ENCODE measurements at places on chromosomes 12 and 14.

DNA sequence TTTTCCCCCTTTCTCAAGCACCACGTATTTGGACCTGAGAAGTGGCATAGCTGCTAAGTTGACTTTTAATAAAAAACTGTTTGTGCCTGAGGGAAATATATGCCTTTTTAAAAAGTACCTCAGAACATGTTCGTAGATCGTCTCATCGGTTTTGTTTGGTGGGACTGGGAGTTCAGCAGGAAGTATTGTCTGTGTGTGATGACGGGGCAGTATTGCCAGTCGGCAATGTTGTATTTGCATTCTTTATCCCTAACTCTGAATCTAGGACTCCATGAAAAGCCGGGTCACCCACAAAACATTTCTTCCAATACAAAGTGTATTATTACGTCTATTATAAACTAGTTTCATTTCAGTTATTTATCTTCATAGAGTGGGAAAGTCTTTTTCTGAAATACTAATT lies 19.7 kb upstream of the FGD4 start:
- DNase-seq = no peak

- no peak for DNase-seq
These were observed 179.6 kb upstream of the LMO3 start for GRCh38 chr12:16785524-16785923.

- DNase-seq = no peak
These were observed 174.6 kb downstream of the SRGAP1 start for GRCh38 chr12:64019101-64019500.

- no peak for DNase-seq
These were observed 83.5 kb downstream of the SLC25A47 start for GRCh38 chr14:100406505-100407131.

DNA sequence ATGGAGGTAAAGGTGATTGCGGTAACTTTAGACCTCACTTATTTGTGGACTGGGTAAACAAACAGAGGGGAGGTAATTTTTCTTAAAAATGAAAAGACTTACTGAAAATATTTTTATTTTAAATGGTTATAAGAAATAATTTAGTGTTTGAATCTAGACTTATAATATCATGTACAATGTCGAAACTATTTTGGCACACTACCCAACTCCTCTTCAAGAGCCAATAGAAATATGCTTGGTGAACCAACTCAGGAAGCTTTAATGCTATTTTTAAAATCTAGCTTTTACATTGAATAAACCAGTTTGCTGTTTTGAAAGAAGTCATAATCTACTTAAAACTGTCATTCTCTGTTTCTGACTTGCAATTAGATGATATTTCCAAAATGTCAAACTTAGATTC lies 175.8 kb upstream of the NPAS3 start:
- no peak for DNase-seq

DNA sequence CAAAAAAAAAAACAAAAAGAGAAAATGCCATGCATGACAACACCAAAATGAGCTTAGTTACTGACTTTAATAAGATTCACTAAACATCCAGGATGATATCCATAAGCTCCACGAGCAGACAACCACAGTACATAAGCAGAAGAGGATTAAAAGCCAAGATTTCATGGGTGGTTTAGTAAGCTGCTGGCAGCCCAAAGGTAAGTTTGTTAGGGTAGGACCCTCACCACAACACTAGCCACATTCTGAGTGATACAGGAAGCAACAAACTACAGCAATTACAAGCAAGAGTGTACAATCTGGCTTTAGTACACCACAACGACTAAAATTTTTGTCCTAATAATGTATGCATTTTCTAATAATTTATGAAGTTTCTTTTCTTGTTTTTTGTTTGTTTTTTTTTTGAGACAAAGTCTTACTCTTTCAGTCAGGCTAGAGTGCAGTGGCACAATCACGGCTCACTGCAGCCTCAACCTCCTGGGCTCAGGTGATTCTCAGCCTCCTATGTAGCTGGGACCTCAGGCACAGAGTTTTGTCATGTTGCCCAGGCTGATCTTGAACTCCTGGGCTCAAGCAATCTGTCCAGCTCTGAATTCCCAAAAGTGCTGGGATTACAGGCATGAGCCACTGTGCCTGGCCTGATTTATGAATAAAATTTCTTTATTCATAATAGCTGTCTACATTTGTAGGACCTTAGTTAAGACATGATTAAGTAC lies 221.4 kb downstream of the MED13L start:
- DNase-seq = no peak

DNA sequence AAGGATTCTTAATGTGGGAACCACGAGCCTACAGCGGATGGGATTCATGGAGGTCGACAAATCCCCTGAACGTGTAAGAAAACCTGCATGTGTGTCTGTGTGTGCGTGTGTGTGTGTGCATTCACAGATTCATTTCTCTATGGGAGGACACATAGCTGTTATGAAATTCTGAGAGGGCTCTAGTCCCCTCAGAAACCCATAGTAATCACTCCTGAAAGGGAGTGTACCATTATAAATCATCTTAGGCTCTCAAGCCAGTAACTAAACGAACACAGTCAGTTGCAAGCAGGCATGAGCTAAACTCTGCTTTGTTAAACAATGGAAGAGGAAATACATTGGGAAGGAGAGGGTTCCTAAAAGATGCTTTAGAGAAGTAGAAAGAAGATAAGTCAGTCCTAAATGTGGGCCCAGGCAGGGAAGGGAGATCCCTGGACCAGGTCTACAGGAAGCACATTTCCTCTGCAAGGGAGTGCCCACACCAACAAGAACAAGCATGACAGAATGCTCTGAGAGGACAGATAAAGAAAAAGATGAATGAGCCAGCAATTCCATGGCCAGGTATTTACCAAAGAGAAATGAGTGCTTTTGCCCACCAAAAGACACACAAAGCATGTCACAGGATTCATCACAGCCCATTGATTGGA lies 91.3 kb downstream of the ITPR2 start:
- DNase-seq = no peak

GRCh38 chr14:98008381-98009113 lies 1211.4 kb downstream of the VRK1 start:
- no peak for DNase-seq

DNA sequence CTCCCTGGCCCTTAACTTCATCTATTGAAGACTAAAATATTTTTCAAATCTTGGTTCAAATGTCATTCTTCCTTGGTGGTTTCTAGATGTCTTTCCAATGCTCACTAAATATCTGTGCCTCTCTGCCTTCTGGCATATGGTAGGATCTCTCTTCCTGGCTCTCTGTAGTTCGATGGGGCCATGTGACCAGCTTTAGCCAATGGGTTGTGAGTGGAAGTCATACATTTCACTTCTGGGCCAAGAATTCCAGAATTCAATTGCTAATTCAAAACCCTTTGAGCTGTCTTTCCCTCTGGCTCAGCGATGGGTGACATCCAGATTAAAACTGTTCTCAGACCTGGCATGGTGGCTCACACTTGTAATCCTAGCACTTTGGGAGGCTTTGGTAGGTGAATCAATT lies 25.8 kb upstream of the CTDSP2 start:
- DNase-seq = no peak

- no peak for DNase-seq
These were observed 137.1 kb upstream of the WSCD2 start for GRCh38 chr12:107992029-107992428.
